Cardiac fibroblast (primary cell): ENCODE measurements at places on chromosomes 7 and 10.

GRCh38 chr10:15789793-15790525 is 70.2 kb upstream of the ITGA8 start:
- DNase-seq = peak; percentile 90

DNA sequence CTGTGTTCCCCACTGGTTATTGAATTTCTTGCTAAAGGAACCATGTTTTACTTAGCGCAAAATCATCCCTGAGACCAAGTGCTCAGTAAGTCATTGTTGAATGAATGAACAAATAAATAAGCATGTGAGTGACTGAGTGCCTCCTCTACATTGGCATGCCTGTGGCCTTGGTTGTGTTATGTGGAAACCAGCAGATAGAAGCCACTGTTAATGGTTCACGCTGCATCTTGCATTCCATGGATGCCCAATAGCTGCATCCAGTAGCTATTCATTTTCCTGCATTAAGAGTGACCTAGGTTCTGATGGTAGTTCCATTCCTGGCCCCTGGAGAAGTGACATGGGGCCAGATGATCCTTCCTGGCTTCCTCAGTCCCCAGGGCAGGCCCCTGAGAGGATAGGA is 113.3 kb upstream of the BMPER start:
- DNase-seq = no peak

DNA sequence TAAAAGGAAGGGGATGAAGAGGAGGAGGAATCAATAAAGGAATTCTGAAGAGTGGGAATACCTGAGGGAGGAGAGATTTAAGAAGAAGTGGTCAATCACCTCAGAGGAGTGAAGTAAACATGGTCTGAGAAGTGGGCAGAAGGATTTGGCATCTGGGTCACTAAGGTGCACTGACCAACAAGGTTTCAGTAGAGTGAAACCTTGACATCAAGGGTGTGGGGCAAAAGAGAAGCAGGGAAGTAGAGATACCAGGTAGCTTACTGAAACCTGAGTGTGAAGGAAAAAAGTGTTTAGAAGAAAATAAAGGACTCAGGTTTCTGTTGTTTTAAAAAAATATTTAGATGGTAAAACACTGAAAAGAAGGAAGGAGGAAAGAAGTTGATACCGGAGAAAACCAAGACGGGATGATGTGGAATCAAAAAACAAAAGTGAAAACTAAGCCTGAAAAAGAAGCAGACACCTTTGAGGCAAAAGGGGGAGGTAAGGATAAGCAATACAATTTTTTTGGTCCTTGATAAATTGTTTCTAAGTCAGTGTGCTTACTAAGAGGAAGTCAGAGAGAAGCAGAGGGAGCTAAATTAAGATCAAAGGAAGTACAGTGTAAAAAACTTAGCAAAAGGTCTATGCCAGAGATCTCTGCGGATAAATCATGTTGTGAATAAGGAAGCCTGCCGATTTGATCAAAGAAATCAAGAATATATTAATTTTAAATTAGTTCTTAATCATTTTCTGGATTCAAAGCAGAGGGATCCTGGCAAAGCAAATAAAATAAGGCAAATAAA is 137.2 kb upstream of the GPR22 start:
- DNase-seq = no peak

GRCh38 chr7:3371601-3372000 is 70.5 kb downstream of the SDK1 start:
- no peak for DNase-seq

GRCh38 chr10:49231086-49231820 is 43.1 kb upstream of the TMEM273 start:
- no peak for DNase-seq

- no peak for DNase-seq
Measured at GRCh38 chr10:71804077-71804476, 30.8 kb upstream of the VSIR start.

GRCh38 chr7:124843336-124843735 is 77.7 kb upstream of the GPR37 start:
- DNase-seq = no peak

GRCh38 chr10:71694567-71694968 is 25.0 kb downstream of the C10orf105 start:
- DNase-seq = no peak

DNA sequence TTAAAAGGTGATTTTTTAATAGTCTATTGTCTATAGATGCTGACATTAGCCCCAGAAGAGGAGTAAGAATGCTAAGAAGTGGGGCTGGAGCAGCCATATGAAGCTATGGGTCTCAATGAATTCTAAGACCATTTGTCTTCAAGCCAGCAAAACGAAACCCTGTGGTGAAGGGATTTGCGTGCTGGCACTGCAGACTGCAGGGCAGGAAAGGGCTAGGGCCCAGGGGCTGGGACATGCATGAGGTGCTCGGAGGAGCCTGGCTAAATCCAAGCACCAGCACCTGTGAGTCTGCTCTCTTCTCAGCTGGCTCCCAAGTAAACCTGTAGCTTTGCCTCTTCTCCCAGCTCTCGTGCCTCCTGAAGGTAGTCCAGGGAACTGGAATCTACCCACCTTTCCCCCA is 1.3 kb upstream of the NDST2 start:
- no peak for DNase-seq

- DNase-seq = no peak
Measured at GRCh38 chr7:108572480-108572879, 2.8 kb downstream of the DNAJB9 start.

GRCh38 chr10:34791947-34792346 is 23.1 kb downstream of the PARD3 start:
- DNase-seq = no peak

- peak; percentile 48 for DNase-seq
Measured at GRCh38 chr10:115129752-115130151, 36.6 kb downstream of the ATRNL1 start.

- DNase-seq = no peak
Measured at GRCh38 chr7:149422914-149423301, 38.0 kb downstream of the ZNF777 start.

DNA sequence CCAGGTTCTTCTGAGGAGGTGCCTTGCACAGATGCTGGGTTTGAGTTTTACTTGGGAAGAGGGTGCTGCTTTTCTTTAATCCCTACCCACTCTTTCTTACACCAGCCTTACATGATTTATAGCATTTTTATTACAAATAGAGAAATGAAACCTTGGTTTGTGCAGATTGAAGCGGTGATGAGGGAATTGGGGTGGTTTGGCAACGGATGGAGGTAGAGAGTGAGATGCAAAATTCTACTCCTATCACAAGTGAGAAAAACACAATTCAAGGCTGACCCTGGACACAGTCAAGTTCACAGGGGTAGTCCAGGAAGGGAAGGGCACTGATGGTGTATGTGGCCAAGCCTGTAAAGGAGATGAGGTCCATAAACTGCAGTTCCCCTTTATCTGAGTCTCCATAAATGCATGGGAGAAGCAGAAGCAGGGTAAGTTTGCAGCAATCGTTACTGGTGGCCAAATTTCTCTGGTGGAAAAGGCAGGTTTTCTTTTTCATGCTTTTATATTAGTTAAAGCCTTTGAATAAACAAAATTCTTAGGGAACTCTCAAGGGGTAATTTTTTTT is 214.3 kb downstream of the JAZF1 start:
- no peak for DNase-seq

- no peak for DNase-seq
Measured at GRCh38 chr10:36038316-36038955, 396.3 kb upstream of the FZD8 start.

- DNase-seq = no peak
Measured at GRCh38 chr7:54483523-54483922, 58.7 kb upstream of the VSTM2A start.

DNA sequence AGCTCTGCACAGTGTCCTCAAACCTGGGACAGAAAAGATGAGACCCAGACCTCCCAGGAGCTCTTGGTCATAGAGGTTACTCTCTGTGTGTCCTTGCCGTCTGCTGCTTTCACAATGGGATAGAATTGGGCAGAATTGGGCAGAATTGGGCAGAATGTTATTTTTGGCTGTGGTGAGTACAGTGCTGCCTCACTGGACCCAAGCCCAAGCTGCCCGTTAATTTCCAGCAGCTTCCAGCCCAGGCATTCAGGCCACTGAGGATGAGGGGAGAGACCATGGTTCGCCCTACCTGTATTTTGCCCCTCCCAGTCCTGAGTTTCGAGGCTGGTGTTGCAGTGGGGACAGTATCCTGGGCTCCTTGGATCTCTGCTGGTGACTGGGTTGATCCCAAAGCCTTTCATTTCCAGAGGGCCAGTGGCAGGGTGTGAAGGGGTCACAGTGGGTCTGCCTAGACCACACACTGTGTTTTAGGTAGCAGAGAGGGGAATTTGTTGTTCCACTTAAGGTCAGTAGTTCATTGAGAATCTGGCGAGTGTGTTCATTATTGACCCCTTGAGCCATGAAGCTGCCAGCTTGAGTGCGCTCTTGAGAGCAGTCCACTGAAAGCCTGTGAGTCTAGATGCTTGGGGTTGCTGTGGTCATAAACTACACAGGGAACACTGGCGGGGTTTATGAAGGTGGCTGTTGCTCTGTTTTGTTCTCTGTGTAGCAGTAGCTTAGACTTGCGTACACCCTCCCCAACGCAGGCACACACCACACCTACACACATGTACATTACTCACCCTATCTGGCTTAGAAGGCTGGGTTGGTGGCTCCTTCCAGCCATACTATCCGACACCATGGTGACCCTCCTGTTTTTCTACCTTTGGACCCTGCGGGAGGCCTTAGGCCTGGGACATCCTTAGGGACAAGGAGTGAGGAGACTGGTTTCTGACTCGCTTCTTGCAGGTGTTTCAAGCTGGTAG is 23.5 kb downstream of the NACAD start:
- no peak for DNase-seq

DNA sequence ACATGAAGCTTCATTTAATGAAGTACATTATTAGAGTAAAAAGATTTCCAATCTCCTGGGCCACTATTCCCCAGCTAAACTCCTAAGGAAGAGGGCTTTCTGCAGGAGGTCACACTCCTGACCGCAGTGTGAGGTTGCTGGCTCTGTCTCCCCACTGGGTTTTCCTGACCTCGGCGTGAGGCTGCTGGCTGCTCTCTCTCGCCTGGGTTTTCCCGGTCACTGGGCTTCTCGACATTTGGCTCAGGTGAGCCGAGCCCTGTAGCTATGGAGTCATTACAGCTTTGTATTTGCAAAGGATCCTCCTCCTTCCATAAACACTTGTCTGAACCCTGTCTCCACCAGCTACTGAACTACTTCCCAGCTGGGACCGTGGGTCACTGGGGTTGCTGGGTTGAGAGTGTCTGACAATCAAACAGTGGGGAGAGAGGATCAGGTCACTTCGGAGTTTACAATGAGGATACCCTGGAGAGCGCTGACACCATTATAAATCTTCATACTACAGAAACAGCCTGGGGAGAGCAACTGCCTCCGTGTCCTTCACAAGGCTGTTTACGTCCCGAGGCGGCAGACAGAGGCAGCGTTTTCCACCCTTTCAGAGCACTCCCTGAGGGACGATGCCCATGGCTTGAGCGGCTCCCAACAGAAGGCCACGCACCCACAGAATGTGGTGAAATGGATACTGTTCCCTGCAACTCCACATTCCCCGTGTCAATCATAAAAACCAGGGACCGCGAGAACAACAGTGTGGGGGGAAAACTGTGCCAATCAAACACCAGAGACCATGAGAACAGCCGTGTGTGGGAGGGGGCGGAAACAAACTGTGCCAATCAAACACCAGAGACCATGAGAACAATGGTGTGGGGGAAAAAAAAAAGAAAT is 226.2 kb downstream of the ZMYND11 start:
- no peak for DNase-seq

DNA sequence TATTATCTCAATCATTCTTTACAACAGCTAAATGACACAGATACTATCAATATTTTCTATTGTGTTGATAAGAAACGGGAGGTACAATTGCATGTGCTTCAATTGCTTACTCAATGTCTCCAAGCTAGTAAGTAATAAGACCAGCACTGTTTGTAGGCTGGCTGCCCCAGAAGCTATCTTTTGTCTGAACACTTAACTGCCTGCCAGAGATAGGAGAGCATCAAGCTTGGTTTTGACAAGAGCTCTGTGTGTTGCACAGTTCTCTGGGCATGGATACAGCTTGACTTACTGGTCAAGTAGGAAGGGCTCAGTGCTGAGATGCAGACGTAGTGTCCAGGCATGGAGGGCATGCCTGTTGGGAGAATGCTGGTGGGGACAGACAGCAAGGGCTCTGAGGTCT is 26.3 kb upstream of the CAPZA2 start:
- peak; percentile 12 for DNase-seq

- no peak for DNase-seq
Measured at GRCh38 chr10:21174715-21175495, 277.8 kb upstream of the NEBL start.
